ENCODE measurements at places on chromosomes 2 and 18.

DNA sequence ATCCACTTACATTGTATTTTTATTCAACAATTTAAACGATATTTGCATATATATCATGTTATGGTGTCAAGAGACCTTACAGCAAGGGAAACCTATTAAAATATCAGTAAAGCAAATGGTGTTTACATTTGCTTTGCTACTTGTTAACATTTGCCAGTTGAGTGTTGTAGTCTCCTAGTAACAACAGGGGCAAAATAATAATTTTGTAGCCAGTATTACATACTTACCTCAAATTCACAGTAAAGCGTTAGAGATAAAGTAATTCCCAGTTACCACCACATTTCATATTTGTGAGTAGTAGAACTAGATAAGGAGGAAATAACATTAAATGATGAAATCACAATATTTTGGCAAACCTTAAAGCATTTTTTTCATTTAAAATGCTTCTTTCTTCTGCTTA lies 71.3 kb downstream of the FASTKD2 start:
- DNase-seq = no peak

GRCh38 chr2:234075518-234075915 lies 25.0 kb downstream of the SPP2 start:
- no peak for DNase-seq

- no peak for DNase-seq
Observed at GRCh38 chr2:182066400-182067087, 80.9 kb downstream of the PPP1R1C start.

- no peak for DNase-seq
Observed at GRCh38 chr2:159585622-159586021, 30.7 kb downstream of the BAZ2B start.

- no peak for DNase-seq
Observed at GRCh38 chr2:217106650-217107014, 246.8 kb upstream of the TNP1 start.

GRCh38 chr2:3099145-3099859 lies 278.3 kb downstream of the EIPR1 start:
- no peak for DNase-seq

DNA sequence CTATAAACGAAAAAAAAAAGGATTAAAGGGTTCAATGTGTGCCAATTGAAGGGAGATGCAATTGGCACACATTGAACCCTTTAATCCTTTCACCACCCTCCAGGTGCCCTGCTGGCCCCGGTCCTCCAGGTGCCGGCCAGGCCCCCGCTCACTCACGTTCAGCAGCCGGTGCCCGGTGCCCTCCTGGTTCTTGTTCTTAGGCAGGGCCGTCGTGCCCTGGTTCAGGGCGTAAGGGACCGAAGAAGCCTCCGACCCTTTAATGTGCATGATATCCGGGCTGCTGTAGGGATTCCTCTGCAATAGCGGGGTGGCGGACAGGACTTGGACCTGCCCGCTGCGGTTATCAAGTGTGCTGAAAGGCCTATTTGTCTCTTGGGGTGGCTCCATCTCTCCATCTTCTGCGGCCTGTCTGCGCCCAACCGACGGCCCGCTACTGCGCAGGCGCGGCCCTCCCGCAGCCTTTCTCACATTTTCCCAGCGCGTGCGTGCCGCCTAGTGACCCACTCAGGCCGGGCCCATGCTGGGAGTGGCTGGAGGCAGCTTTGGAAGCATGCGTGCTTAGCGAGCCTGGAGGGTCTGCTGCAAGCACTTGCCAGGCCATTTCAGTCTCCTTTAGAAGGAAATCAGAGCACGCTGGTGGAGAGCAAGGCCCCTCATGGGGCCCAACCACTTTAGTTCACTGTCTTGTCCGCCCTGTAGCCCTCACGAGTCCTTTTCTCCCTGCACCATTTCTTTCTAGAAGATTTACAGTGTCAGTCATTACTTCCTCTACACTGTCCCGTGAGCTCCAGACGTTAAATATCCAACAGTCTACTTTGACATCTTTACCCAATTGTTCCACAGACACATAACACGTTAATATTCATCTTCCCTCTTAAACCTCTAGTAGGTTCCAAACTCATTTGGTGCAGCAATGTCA lies 24.3 kb downstream of the TMEM237 start:
- no peak for DNase-seq

DNA sequence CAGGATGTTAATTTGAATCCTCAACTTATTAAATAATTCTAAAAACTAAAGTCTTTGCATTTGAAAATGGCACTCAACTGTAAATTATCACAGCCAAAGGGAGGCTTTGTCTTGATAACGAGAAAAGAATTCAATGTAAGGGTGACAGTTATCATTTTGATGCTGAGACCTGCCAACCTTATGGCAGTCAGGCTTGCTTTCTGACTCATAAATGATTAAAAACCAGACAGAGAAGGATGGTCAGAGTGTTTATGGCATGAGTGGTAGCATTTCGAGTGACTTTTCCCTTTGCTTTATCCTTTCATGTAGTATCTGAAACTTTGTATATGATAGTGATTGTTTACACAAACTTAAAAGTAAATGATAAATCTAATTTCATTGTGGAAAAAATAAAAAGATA lies 53.9 kb upstream of the EPC2 start:
- DNase-seq = no peak

DNA sequence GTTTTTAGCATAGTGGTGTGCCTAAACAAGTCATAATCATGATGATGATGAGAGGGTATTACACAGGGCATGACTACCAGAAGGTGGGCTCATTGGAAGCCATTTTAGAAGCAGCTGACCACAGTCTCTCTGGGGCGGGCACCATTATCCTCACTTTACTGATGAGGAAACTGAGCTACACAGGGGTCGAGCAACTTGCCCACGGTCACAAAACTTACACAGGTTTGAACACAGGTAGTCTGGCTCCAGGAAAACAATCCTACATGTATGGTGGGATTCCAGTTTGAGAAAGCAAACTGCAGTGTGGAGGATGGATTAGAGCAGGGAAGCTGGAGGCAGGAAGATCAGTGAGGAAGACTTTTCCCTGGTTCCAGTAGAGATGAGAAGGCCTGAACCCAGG lies 6.2 kb downstream of the RHOB start:
- DNase-seq = no peak

- DNase-seq = no peak
Observed at GRCh38 chr2:67802291-67802690, 260.5 kb downstream of the C1D start.

GRCh38 chr2:142136571-142136970 lies 5.8 kb upstream of the LRP1B start:
- DNase-seq = no peak

GRCh38 chr18:7196421-7196820 lies 34.5 kb upstream of the LRRC30 start:
- DNase-seq = no peak

GRCh38 chr2:144946263-144946662 lies 426.3 kb upstream of the ZEB2 start:
- DNase-seq = no peak

GRCh38 chr2:70979180-70979488 lies 704 bp downstream of the ANKRD53 start:
- DNase-seq = no peak

DNA sequence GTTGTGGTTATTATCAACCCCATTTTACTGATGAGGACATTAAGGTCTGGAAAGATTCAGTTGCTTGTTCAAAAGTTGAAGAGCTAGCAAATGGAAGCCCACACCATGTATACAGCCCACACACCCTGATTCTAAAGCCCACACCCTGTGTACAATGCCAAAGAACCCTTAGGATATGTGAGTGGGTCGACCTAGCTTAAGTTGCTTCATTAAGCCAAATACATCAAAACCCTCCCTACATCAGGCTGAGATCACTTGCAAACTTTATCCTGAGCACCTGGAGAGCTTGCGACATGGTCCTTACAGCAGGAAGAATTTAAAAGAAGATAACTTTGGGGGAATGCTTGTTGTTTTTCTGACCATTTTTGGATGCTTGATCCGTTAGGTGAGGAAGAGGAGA lies 435 bp upstream of the ARHGAP25 start:
- no peak for DNase-seq

DNA sequence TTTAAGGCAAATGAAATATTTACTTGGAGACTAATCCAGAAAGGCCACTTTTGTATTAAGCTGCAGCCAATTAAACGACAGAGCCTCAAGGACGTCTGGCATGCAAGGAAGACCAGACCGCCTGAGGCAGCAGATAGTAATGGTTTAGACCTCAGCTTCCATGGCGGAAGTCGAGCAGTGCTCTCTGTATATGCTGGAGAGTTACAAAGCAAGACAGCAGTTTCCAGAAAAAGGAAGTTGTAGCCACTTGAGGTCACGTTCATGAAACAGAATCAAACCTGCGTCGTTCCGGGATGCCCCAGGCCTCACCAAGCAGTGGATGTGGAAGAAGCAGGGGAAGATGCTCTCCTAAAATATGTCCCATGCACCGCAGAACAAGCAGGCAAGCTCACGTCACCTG lies 142.0 kb downstream of the PTGR3 start:
- no peak for DNase-seq

GRCh38 chr2:11553661-11554398 lies 20.0 kb downstream of the GREB1 start:
- no peak for DNase-seq

GRCh38 chr2:38462121-38462661 lies 85.1 kb upstream of the ATL2 start:
- no peak for DNase-seq

DNA sequence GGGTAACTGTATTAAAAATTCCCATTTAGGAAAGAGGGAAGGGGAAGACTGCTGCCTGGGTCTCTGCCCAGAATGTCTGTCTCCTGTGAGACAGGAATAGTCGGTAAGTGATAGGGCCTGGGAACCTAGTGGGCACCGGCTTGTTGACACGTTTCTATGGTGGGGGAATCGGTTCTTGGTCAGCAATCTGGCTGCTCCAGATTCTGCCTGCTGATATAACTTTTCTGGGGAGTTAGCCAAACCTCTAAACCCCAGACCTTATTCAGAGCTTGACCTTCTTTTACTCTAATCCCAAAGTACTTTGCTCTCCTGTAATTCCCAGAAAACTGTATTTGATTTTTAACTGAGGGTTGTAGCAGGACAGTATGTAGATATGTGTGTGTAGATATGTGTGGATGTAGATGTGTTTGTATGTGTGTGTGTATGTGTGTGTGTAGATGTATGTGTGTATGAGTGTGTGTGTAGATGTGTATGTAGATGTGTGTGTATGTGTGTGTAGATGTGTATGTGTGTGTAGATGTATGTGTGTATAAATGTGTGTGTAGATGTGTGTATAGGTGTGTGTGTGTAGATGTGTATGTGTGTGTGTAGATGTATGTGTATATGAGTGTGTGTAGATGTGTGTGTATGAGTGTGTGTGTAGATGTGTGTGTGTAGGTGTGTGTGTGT lies 61.8 kb upstream of the TXNDC2 start:
- no peak for DNase-seq

DNA sequence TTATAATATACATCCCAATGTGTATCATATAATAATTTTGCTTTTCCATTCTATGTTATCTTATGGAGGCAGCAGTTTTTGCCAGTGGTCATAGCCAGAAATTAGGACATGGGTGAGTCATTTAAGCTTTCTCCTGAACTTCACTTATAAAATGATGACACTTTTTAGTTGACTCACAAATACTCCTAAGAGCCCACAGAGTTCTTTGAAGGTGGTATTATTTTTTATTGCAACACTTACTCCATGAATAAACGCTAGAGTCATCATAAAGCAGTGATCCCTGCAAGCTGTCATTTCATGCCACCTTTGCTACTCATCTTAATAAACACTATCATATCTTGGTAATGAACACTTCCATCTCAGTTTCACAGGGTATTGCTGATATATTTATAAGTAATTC lies 69.9 kb upstream of the MAPRE2 start:
- DNase-seq = no peak

GRCh38 chr2:200068642-200069041 lies 113.3 kb downstream of the MAIP1 start:
- DNase-seq = no peak

DNA sequence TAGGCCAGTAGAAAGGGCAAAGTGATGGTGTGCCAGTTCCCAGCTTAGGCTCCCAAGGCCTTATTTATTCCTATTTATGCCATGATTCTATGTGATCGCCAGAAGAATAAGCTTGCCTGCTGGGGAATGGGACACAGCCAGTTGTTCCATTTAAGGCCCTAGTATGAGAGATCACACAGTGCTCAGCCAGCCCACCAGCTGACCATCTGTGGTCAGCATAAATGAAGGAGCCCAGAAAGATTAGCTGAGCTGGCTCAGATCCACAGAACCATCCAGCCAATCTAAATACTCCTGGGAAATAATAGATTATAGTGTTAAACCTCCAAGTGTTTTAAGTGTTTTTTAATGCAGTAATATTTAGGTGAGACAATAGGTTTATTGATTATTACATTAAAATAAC lies 12.6 kb upstream of the L3MBTL4 start:
- no peak for DNase-seq

GRCh38 chr18:22939649-22940048 lies 6.5 kb downstream of the RBBP8 start:
- no peak for DNase-seq

GRCh38 chr2:202780514-202781021 lies 91.0 kb downstream of the ICA1L start:
- no peak for DNase-seq

DNA sequence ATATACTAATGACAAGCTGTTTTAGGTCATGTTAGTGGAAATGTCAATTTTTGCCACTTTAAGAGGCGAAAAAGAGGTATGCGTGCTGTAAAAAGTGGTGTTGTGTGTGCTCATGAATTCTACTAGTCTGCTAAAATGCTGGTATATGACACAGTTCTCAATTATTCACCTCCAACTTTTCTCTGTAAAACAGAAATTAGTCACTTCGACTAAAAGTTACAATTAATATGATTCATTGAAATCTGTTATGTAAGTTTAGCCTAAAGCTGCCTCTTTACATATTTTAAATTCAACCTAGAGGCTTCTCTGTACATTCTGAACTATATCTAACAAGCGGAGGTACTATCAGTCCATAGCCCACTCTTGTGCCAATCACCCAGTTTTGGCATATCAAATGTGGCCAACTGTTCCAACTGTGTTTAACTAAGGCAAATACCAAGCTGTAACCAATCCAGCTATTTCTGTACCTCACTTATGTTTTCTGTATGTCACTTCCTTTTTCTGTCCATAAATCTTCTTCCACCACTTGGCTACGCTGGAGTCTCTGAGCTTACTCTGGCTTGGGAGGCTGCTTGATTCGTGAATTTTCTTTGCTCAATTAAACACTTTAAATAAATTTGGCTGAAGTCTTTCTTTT lies 20.8 kb downstream of the BAZ2B start:
- no peak for DNase-seq

- DNase-seq = no peak
Observed at GRCh38 chr2:208255557-208256106, 761 bp upstream of the IDH1 start.

GRCh38 chr18:44156126-44156525 lies 524.6 kb upstream of the SETBP1 start:
- DNase-seq = no peak

GRCh38 chr18:10707294-10707693 lies 181.5 kb downstream of the NAPG start:
- no peak for DNase-seq

- DNase-seq = no peak
Observed at GRCh38 chr2:36565712-36566111, 32.3 kb downstream of the FEZ2 start.

GRCh38 chr2:177433402-177433801 lies 40.8 kb downstream of the AGPS start:
- no peak for DNase-seq

- DNase-seq = no peak
Observed at GRCh38 chr2:182064019-182064778, 78.5 kb downstream of the PPP1R1C start.
